ENCODE measurements at places on chromosomes 12 and 14.

GRCh38 chr14:103528146-103528586 lies 830 bp upstream of the TRMT61A start:
- DNase-seq, result no peak

GRCh38 chr14:92009604-92010003 lies 30.3 kb downstream of the TRIP11 start:
- DNase-seq, result no peak

GRCh38 chr12:47087088-47087688 lies 7.4 kb upstream of the AMIGO2 start:
- no peak for DNase-seq

GRCh38 chr12:129115558-129115957 lies 262.3 kb downstream of the GLT1D1 start:
- DNase-seq, result no peak

GRCh38 chr12:52754135-52754534 lies 23.0 kb downstream of the KRT76 start:
- DNase-seq, result no peak

- no peak for DNase-seq
These were observed 323.7 kb downstream of the TMEM121 start for GRCh38 chr14:105849933-105850626.

- DNase-seq, result no peak
These were observed 62.7 kb upstream of the KCNH3 start for GRCh38 chr12:49476091-49476490.

GRCh38 chr12:123617580-123617979 lies 15.7 kb downstream of the DDX55 start:
- DNase-seq, result no peak
